M059J (cell line): ENCODE measurements at places on chromosomes 5 and 9.

GRCh38 chr5:79938468-79938867 is 52.6 kb downstream of the MTX3 start:
- DNase-seq, result no peak

DNA sequence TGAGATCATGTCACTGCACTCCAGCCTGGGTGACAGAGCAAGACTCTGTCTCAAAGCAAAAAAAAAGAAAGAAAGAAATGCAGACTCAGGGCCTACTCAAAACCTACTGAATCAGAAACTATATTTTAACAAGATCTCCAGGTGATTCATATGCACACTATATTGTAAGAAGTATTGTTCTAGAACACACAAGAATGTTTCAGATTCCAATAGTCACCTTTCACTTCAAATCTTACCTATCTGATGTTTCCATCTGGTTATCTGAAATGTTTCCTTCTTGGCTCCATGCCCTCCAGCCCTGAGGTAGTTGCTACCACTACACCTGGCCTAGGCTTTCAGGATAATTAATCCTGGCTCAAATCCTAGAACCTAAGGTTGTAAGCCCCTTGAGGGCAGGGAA is 36.8 kb upstream of the SNX2 start:
- no peak for DNase-seq

DNA sequence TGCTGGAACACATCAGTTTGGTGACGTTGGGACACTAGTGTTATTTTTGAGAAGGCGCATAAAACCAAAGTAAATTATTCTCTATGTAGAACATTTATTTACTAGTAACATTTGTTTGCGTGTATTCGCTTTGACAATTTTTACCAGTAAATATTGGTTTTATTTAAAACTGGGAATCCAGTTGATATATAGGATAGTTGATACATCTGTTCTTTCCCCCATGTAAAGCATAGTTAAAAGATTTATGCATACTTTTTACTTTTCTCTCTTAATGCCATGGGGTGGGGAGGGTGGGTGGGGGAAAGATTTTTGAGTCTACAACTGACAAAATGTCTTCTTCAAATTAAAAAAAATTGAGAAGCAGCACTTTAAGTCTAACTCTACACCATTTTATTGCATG is at the start of gene IGIP:
IGIP (plus strand) TSS at position 301 of the 400 bp plus-strand sequence. CDS start 2,540 bp downstream, outside the sequence.
- no peak for DNase-seq

GRCh38 chr9:124248066-124248465 is 9.7 kb upstream of the NEK6 start:
- DNase-seq, result peak; percentile 40

- no peak for DNase-seq
Measured at GRCh38 chr5:165126598-165126997, 1621.2 kb downstream of the MAT2B start.

- DNase-seq, result no peak
Measured at GRCh38 chr9:109387206-109387605, 66.3 kb upstream of the EPB41L4B start.

DNA sequence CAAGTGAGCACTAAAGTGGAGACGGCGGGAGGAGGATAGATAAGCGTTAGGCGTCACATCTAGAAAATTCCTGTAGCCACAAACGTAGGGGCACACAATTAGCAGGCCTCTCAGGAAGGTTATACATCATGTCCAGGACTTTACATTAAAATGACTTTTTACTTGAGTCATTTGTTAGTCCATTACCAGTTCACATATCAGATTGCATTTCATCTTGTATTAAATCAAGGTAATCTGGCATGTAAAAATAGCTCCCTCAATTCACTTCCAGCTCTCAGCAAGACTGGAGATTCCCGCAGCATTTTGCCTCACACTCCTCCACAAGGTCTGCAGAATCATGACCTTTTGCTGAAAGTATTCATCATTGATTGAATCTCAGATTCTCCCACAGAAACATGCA is 118.8 kb downstream of the PRDM6 start:
- DNase-seq, result no peak

DNA sequence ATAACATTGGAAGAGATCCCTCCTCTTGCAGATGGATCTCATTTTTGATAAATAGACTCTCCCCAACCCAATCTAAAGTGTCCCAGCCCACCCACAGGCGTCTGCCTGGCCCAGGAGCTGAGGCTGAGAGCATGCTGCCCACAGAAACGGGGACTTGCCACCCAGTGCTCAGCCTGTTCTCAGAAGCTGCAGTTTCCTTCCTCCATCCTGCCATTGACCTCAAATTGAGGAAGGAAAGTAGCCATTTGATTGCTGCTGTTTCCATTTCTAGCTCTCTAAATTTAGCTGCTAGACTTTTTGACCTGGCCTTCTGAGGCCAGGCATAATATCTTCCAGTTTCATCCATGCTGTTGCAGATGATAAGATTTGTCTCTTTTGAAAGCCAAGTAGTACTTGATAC is 31.1 kb upstream of the FRMD3 start:
- DNase-seq, result no peak

- DNase-seq, result no peak
Measured at GRCh38 chr9:32293091-32293490, 91.4 kb upstream of the ACO1 start.

DNA sequence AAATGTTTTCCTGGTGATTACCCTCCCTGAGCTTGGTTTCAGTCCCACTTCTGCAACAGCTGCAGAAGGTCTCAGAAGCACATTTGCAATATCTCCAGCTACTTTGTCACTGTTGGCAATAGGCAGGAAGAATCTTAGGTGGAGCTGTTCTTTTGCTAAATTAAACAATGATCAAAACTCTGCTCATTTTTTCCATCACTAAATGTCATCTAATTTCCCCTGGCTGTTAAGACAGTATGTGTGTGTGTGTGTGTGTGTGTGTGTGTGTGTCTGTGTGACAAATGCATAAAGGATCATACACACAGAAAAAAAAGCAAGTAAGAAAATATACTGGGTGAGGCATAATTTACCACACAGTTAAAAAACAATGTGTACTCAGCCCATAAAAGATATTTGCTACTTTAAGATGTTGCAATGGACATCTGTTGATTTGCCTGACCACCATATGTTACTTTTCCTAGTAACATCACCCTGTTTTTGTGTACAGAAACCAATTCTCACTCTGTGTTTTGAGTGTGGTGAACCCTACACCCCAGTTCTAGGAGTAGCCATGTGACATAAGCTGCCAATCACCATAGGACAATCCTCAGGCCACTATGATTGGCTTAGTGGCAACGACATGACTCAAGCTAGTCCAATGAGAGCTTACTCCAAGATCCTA is 572.6 kb upstream of the CLINT1 start:
- no peak for DNase-seq

DNA sequence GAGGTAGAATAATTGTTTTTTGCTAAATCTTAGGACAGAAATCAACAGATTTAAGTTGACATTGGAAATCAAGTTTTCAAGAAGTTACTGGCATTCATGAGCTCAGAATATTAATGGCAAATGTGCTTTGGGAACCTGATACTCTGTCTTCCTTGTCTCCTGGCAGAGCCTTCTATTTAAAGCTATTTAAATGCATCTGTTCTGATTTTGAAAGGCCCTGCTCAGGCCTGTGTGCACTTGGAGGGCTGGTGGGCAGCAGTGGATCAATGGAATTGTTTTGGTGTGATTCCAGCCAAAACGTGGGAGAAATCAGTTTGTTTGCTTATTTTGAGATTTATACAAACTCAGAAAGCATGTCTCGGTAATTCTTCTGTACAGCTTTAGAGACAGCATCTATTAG is 38.5 kb downstream of the FBXL7 start:
- no peak for DNase-seq

GRCh38 chr5:113922343-113922742 is 408.8 kb downstream of the YTHDC2 start:
- DNase-seq, result no peak

GRCh38 chr5:2914981-2915484 is 163.6 kb upstream of the IRX2 start:
- no peak for DNase-seq

DNA sequence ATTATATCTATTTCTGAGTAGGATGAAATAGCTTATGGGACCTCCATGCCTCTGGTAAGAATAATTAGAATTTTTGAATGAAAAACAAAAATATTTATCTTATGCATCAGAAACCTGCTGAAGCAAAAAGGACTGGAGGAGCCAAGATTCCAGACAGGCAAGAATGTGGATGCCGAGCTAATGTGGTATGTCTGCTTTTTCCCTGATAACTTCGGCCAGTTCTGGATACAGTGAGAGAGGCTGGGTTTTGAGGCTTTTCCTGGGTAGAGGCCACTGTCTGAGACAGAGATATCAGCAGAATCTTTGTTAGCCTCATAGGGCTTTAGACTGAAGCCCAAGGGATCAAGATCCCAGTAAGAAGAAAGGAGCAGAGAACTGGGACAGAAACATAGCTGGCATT is 5.2 kb upstream of the CTNND2 start:
- DNase-seq, result no peak

GRCh38 chr9:13806714-13807113 is 507.2 kb downstream of the NFIB start:
- no peak for DNase-seq

DNA sequence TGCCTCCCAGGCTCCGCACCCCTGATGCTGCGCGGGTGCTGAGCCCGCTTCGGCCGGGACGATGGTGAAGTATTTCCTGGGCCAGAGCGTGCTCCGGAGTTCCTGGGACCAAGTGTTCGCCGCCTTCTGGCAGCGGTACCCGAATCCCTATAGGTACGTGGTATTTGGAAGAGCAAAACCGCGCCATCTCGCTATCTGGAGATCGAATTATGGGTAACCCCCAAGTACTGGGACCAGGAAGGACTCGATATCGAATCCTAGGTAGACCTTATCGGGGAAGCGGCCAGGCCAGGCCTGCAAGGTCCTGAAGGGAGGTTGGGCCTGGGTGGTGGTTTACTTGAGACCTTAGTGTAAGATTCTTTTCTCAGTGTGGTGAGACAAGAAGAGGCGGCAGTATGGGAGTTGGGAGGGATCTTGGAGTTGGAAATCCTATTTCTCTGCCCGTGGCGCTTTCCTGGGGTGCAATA is 359 bp downstream of the PRELID1 start:
- DNase-seq, result peak; percentile 40

DNA sequence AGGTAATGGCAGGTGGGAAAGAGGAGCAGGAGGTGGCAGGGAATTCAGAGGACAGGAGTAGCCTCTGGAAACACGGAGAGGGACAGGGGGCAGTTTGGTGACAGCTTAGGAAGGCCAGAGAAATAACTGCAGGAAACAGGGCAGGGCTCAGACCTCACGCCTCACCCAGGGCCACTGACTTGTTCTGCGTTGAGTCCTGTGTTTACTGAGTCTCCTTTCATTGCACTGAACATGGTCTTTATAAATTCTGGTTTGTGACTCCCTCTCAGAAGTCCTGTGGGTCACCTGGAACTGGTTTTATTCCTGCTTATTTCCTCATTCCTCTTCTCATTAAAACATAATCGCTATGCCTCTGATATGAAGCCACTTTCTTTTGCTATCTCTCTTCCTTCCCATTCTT is 55.2 kb upstream of the ZNF622 start:
- no peak for DNase-seq

GRCh38 chr9:106874652-106875051 is 11.7 kb downstream of the ZNF462 start:
- no peak for DNase-seq

- DNase-seq, result no peak
Measured at GRCh38 chr9:104746798-104747197, 685 bp upstream of the NIPSNAP3A start.

- peak; percentile 7 for DNase-seq
Measured at GRCh38 chr5:76990899-76991459, 38.1 kb downstream of the CRHBP start.

GRCh38 chr5:134436523-134437339 is 25.1 kb upstream of the CDKN2AIPNL start:
- DNase-seq, result peak; percentile 96

DNA sequence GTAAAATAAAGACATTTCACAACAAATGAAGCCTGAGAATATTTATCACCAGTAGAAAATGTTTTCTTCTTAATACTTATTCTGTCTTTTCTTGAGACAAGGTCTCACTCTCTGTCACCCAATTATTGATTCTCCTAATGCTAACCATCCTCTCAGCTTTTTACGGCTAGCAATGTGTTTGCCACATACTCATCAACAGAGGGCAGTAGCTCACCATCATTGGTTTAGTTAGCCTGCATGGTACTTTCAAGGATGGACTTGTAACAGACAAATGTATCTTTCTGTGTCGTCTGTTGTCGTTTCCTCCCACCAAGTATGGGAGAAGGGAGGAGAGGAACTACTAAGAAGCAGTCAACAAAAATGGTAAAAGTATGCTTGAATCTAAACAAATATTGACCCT is 5.9 kb upstream of the ACO1 start:
- peak; percentile 75 for DNase-seq

DNA sequence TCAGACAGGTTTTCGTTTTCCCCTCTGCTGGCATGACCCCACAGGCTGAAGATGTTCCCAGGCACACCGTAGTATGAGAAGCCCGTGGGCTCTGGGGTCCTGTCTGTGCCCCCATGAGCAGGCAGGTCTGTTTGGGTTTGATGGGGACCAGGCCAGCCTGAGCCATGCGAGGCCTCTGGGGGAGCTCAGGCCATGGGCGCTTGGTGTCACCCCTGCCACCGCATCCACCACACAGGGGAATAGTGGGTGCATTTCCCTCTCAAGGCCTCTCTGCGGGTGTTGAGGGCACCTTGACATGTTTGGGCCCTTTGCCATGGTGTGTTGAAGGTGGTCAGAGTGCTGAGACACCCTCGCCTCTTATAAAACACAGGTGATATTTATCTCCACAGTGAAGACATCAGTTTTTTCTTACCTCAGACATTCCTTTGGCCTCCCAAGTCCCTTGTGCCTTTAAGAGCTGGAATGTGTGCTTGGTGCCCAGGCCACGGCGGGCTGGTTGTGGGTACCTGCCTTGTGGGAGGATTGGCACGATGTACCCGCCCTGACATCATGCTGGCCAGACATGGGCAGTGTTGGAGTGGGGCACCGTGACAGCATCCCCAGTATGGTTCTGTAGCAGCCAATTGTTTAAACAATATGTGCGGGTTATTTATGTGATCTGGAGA is 68.3 kb downstream of the WNK2 start:
- DNase-seq, result no peak

DNA sequence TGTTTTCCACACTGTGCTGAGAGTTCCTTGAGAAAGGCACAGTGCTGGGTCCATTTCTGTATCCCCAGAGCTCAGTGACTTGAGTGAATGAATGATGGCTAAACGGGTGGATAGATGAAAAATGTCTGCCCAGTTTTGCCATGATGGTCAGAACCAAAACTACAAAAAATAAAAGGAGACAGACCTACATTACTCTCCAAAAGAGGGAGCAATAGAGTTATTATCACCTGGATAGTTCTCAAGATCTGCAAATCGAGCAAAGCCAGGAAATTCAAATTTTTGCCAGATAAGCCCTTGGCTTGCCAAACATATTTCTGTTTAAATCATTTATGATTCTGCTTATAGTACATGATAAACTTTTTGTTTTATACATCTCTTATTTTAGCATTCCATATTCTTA is 214.2 kb upstream of the ZNF462 start:
- DNase-seq, result no peak

DNA sequence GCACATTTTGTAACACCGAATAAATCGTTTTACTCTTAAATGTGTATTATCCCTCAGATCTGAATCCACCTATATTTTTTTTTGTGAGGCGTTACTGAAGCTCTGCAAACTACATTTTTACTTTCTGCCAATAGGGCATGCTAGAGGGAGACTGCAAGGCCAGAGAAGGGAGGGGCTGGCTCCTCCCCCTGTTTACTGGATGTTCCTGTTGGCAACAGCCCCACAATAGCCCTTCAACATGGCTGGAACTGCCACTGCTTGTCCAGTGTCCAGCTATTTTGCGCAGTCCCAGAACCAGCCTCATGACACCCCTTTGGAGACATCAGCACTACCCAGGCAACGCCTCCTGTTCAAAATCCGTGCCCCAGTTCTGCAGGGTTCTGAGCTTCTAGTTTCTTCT is 85.4 kb upstream of the MIER3 start:
- peak; percentile 31 for DNase-seq

- no peak for DNase-seq
Measured at GRCh38 chr5:102277144-102277543, 18.9 kb downstream of the SLCO4C1 start.
